Hematopoietic multipotent progenitor cell treated with erythropoietin and hydrocortisone succinate and interleukin-3 and kit ligand, for 4 days (in vitro differentiated cells): ENCODE measurements at places on chromosomes 11 and 22.

- peak; percentile 81 for DNase-seq
Observed at GRCh38 chr11:27485930-27486773, 13.6 kb upstream of the LGR4 start.

DNA sequence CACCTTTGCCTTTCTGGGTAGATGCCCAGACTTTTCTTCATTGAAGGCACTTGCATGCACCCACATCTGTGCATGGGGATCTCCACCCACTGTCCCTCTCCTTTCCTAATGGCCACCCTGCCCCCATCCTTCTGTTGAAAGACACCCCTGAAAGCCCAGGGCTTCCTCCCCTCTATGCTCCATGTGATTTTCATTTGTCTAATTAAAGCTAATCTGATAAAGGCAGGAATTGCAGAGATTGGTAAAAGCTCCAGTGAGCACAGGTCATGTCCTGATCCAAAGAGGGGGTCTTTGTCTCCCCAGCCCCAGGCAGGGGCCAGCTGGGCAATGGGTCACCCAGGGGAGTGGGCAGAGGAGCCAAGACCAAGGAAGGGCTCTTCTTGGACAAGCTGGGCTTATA is 107.6 kb upstream of the CD82 start:
- DNase-seq, result no peak

GRCh38 chr22:37503183-37503683 is 16.0 kb downstream of the CARD10 start:
- DNase-seq, result no peak

DNA sequence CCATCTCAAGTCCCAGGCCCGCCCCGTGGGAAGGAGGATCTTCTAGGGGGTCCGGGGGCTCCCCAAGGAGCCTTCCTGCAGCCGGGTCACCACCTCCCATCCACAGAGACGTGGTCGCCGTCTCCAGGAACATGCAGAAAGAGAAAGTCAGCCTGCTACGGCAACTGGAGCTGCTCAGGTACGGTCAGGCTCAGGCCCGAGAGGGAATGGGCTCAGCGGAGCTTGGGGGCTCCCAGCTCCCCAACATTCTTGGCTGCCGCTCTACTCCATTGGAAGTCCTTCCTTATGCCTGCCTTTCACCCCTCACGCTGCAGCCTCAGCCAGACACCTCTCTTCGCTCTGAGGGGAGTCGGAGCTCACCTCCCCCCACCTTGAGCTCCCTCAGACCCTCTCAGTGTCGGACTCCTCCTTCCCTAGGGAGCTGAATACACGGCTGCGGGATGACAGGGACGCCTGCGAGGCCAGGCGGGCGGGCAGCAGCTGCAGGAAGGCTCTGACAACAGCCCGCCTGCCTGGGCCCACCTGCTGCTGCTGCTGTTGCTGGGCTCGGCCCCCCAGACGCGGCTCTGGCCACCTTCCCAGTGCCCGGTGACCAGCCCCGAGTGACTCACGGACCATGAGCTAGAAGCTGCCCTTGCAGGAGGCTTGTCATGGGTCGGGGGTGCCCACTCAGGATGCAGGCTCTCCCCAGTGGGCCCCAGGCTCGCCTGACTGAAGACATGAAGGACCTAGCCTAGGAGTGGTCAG is 1.5 kb upstream of the CD151 start:
- DNase-seq, result no peak

DNA sequence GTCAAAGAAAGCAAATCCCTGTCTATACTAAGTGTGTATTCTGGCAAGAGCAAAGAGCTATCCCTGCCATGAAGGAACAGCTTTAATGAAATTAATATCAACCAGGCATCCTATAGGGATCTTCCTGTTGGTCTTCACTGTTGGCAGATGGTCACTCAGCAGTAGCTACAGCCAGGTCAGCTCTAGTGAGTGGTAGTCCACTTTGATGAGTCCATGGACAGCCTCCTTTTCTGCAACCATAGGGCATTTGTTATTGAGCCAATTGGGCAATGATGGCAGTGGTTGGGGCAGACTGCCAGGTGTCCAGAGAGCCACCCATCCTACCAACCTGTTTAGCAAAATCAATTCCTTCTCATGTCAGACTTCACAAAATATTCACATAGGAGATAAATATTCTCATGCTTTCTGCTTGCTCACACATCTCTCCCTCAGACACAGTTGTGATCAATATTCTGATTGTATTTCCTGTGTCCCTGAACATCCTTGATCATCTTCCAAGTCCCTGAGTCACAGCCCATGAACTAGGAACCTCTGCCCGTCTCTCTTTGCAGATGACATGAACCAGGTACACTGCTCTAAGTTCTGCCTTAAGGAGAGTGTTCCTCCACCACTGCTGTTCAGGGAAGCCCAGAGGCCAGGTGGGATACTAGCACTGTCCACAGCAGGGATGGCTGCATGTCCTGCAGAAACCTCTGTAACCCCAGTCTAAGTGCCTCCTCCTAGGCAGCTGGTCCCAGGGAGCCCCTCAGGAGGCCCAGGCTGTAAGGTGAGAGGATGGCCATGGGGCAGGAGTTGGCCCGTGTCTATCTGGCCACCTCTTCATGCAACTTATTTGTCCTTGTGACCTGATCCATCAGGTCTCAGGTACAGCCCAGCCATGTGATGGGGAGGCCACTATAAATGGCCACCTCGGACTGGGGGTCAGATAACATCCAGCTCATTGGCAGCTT is 74.2 kb upstream of the IGLL5 start:
- no peak for DNase-seq

- DNase-seq, result peak; percentile 31
Observed at GRCh38 chr11:102047305-102047924, at the start of gene CFAP300. Gene CFAP300, plus strand, starts transcription at chr11:102047437. Its CDS starts 34 bp downstream, at chr11:102047471.

GRCh38 chr11:111923351-111923788 is 4.7 kb downstream of the C11orf52 start:
- DNase-seq, result no peak

- peak; percentile 96 for DNase-seq
Observed at GRCh38 chr22:41367039-41367679, 14.6 kb upstream of the TEF start.

DNA sequence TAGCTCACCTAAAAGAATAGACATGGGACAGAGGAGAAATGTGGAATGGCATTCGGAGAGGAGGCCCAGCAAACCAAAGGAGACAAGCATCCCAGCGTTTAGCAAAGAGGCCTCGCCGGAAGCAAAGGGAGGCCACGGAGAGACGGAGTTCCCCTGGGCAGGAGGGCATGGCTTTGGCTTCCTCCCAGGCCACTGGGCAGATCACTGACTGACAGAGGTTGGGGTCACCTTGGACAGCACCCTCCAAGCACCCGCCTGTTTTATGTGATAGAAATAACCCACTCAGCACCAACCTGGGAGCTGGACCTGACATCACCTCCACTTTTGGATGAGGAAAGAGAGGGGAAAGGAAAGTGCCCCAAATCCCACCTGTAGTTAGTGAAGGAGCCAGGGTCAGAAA is 434.1 kb downstream of the BRD1 start:
- no peak for DNase-seq

DNA sequence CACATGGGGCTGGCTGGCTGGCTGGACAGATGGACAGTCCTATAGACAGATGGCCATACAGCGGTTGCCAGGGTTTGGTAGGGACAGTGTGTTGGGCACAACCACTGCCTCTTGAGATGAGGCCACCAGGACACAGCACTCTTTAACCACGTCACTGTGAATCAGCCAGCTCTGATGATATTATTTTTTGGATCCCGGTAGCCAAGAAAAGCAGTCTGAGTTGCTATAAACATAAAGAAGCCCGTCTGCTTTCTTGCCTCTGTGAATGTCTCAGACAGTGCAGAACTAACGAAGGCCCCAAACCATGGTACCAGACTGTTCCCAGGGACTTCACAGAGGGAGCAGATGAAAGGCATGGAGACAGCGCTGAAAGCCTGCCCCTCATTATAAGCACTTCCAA is 115.9 kb upstream of the CSNK2A3 start:
- DNase-seq, result no peak

- peak; percentile 24 for DNase-seq
Observed at GRCh38 chr11:119907878-119908572, 179.0 kb upstream of the NECTIN1 start.

DNA sequence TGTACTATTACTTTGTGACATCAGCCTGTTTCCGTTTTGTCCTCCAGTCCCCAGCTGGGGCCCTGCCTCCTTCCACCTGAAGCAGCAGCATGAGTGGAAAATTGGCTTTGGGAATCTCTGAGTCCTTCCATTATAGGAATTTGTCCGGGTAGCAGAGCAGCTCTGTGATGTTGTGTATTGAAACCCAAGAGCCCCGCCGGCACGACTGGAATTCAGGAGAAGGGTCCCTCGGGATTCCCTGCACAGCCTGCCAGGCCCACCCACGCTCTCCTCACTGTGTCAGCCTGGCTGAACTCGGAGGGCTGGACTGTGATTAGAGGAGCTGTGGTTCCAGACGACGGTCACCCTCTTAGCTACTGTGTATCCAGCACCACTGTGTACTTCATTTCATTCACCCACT is 18.8 kb upstream of the TSPAN18 start:
- DNase-seq, result no peak

GRCh38 chr22:17281440-17281841 is 62.2 kb upstream of the ADA2 start:
- DNase-seq, result peak; percentile 37

DNA sequence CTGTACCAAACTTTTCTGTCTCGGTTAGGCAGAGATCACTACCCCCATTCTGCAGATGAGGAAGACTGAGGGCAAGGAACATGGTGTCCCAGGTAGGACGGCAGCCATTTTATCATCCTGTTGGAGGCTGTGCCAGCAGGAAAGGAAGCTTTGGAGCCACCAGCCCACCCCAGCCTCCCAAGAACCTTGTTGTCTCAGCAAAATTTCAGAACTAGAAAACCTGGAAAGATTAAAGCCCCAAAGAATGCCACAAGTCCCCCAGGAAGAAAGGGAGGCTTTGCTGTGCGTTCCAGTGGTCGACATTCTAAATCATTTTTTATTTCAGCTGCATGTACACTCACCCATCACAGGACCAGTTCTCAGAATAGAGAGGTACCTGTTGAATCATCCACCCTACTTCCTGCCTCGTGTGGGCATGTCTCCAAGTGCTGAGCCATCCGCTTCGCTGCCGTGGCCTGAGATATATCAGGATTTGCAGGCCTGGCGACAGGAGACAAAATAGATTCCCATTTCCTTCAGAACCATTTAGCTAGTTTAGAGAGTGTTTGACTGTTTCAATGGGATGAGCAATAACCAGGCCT is 13.0 kb upstream of the EIF3D start:
- DNase-seq, result peak; percentile 20

DNA sequence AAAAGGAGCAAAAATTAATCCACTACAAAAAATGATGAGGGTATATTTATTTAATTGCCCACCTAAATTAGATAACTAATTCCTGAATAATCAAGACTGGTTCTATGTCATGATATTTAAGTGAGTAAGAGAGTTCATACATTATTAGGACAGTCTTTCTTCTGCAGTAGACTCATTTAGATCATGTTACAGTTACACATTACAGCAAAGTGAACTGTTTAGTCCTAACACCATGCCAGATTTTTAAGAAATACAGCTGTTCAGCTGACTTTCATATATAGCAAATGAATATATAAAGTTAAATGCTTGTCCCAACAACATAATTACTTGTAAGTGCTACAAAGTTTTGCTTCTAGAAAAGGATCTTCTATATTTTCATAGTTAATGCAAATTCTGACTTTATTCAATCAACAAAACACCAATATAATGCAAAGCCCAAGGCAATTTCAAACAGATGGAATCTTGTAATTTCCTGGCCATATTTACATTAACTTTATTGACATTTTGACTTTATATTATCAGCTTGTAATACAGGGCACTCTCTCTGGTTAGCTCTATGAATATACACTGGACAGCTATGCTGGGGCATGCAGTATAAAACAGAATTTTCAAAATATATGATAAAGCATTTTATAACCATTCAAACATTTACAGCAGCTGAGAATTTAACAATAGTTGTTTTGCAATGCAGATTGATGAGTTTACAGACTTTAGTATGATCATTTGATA is 45.7 kb upstream of the TP53AIP1 start:
- DNase-seq, result no peak

- no peak for DNase-seq
Observed at GRCh38 chr11:47918370-47918690, 62.0 kb upstream of the PTPRJ start.

- DNase-seq, result no peak
Observed at GRCh38 chr11:107177106-107177477, 158.8 kb upstream of the GUCY1A2 start.

GRCh38 chr11:94785509-94785908 is 17.4 kb downstream of the AMOTL1 start:
- DNase-seq, result no peak

- DNase-seq, result peak; percentile 82
Observed at GRCh38 chr11:62461740-62462507, 43.1 kb downstream of the SCGB1A1 start.

DNA sequence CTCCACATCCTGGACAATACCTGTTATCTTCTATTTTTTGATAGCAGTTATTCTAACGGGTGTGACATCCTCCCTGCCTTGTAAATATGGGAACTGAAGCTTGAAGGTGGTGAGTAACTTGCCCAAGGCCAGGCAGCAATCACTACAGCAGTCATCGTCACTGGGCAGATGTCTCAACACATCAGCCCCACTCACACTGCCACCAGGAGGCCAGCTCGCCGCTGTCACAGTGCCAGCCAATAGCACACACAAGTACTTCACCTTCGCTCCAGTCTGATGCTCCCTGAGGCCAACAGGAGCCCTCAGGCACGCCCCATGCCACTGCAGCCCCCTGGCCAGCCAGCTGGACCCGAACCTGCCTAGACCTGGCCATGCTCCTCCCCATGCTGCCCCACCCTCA is 4.9 kb upstream of the TTLL1 start:
- peak; percentile 59 for DNase-seq

DNA sequence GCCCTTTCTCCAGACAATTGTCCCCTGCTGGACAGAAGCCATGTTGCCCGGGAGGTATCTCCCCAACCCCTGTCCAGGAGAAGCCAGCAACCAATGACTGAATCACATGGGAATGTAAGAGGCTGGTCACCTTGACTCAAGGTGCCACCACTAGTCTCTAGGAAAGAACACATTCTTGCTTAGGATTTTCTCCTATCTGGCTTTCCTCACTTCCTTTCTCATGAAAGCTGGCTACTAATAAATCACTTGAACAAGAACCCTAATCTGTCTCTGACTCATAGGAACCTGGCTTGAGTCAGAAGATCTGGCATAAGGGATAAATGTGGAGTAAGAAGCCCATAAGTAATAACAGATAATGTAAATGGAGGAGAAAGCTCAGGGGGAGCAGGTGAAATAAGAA is 101.4 kb upstream of the C11orf87 start:
- DNase-seq, result no peak

- no peak for DNase-seq
Observed at GRCh38 chr22:17548756-17549035, 14.6 kb upstream of the SLC25A18 start.

DNA sequence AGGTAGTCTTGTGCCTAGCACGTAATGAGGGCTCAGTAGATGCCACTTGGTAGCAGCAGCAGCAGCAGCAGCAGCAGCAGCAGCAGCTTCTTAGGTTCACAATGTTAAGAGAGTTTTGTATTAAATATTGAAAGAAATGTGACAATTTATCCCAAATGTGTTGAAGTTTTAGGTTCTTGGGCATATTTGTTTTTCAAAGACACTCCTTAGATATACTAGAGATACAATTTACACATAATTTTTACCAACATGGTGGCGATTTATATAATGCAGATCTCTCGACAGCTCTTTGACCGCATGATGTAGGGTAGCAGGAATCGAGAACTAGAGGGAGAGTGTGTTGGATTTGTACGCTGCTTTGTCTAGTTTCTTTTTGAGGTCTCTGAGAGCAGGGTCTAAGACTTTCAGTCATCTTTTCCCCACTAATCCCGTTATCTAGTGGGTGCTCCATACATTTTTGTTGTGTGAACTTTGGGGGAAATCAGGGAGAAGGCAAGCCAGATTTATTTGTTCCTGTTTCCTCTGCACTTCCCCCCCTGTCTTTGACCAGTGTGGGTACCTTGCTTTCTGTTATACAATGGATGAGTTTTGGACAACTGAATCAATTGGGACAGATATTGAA is 1.4 kb downstream of the FDX1 start:
- peak; percentile 44 for DNase-seq
